ENCODE measurements at places on chromosomes 12 and 14.

- H3K27ac ChIP-seq, result no peak overlapping the region
- peaks cover 8% of the 10 kb centered on the region for H3K4me1 ChIP-seq
- H3K36me3 ChIP-seq, result no peaks in the 10 kb centered on the region
- no peak for DNase-seq
These were observed 237.9 kb downstream of the IPO8 start for GRCh38 chr12:30457621-30458289.

DNA sequence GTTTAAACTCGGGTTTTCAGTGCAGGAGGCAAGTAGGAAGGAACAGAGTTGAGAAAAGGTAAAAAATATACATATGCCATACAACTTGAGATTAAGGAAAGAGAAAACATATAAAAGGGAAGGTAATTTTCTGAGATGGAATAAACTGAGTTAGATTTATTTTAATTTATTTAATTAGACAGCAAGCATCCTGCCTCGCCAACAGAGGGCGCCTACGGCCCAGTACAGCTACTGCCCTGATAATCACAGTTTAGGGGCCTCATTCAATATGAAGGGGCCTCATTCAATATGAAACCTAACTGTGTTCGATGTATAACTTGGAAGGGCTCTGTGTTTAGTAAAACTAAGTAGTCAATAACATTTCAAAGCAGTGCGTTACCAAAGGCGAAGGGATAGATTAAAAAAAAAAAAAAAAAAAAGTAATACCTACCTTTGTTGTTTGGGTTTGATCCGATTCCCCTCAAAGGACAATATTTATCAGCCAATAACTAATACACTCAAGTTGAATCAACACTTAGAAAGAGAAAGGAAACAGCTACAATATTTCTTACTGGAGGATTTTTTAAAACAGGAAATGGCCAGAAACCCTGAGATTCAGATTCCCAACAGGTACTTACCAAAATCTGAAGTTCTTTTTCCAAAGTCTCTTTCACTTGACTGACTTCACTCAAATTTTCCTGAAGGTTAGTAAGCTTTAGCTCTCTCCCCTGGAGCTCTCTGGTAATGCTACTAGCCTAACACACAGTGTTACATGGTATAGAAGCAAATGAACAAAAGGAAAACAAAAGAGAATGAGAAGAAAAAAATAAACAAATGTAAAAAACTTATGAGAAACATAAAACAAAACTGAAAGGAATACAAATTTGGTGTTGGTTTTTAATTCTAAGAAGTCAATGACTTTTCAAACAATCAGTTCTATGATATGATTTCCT is 70.0 kb upstream of the VPS33A start:
- H3K4me3 ChIP-seq, result no peak overlapping the region
- peaks cover 52% of the 10 kb centered on the region for H3K36me3 ChIP-seq
- H3K27me3 ChIP-seq, result no peaks in the 10 kb centered on the region
- peak; percentile 57 for DNase-seq

- H3K27me3 ChIP-seq, result no peaks in the 10 kb centered on the region
- DNase-seq, result no peak
- no peak overlapping the region for H3K4me3 ChIP-seq
- no peak overlapping the region for H3K27ac ChIP-seq
- H3K36me3 ChIP-seq, result no peaks in the 10 kb centered on the region
These were observed 20.1 kb upstream of the BAZ1A start for GRCh38 chr14:34895277-34895676.

GRCh38 chr14:94225460-94226378 is 51.6 kb downstream of the PPP4R4 start:
- H3K4me3 ChIP-seq, result no peak overlapping the region
- H3K4me1 ChIP-seq, result no peaks in the 10 kb centered on the region
- H3K36me3 ChIP-seq, result no peaks in the 10 kb centered on the region
- DNase-seq, result no peak
- no peaks in the 10 kb centered on the region for H3K27me3 ChIP-seq

- no peak overlapping the region for H3K27ac ChIP-seq
- peaks cover 34% of the 10 kb centered on the region for H3K4me1 ChIP-seq
- peaks cover 31% of the 10 kb centered on the region for H3K36me3 ChIP-seq
These were observed 2.0 kb upstream of the AP1G2 start for GRCh38 chr14:23569443-23570151.

GRCh38 chr14:53896726-53897125 is 59.9 kb downstream of the BMP4 start:
- no peak overlapping the region for H3K4me3 ChIP-seq
- no peaks in the 10 kb centered on the region for H3K36me3 ChIP-seq
- H3K27ac ChIP-seq, result no peak overlapping the region
- no peak for DNase-seq
- H3K27me3 ChIP-seq, result no peaks in the 10 kb centered on the region

- no peak overlapping the region for H3K4me3 ChIP-seq
- H3K27me3 ChIP-seq, result no peaks in the 10 kb centered on the region
- no peak for DNase-seq
- H3K36me3 ChIP-seq, result peaks cover 6% of the 10 kb centered on the region
These were observed 74.7 kb downstream of the NIN start for GRCh38 chr14:50756300-50756699.

- H3K36me3 ChIP-seq, result peaks cover 46% of the 10 kb centered on the region
- no peaks in the 10 kb centered on the region for H3K4me1 ChIP-seq
- no peak for DNase-seq
- no peak overlapping the region for H3K4me3 ChIP-seq
These were observed 79.0 kb downstream of the WDR20 start for GRCh38 chr14:102218688-102219087.

- H3K27ac ChIP-seq, result no peak overlapping the region
- no peak for DNase-seq
- H3K4me1 ChIP-seq, result peaks cover 35% of the 10 kb centered on the region
- H3K4me3 ChIP-seq, result no peak overlapping the region
These were observed 8.3 kb upstream of the PPFIBP1 start for GRCh38 chr12:27515671-27516070.

DNA sequence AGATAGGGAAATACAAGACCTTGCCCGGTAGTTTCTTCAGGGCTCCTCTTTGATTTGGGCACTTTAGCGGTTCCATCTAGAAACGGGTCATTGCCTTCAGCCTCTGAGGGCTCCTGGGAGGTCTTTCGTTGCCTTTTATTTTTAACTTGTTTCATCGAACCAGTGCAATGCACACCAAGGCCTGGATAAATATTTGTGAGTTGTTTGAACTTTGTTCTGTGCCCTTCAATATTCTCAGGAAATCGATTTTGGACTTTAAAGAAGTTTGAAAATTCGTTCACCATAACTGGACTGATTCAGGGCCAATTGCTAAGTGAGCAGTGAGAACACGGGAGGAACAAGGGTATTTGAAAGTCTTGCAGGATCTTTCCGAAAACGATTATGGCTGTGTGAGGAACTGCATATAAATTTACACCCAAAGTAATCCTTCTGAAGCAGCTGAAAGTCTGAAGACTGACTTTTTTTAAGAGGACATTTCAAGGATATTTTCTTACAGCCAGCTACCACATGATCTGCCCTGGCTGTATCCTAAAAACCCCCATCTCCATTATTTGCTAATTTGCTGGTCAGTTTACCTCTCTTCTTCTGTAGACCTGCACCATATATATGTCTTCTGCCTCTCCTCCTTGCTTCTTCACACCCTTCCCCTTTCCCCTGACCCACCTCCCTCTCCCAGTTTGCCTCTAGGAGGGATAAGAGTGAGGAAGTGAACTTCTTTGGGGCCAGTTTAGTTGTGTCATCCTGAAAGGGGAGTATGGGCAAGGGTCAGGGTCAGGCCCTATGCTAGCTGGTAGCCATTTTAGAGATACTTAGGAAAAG is 8.0 kb downstream of the DUSP6 start:
- peak overlapping the region; percentile 28 for H3K27ac ChIP-seq
- H3K4me1 ChIP-seq, result peaks cover 57% of the 10 kb centered on the region
- H3K4me3 ChIP-seq, result no peak overlapping the region
- no peaks in the 10 kb centered on the region for H3K27me3 ChIP-seq
- no peak for DNase-seq
- H3K36me3 ChIP-seq, result peaks cover 34% of the 10 kb centered on the region

- no peaks in the 10 kb centered on the region for H3K36me3 ChIP-seq
- H3K27ac ChIP-seq, result no peak overlapping the region
- no peaks in the 10 kb centered on the region for H3K4me1 ChIP-seq
- no peaks in the 10 kb centered on the region for H3K27me3 ChIP-seq
- no peak overlapping the region for H3K4me3 ChIP-seq
- DNase-seq, result no peak
These were observed 504.0 kb downstream of the GLT1D1 start for GRCh38 chr12:129357233-129357632.

- H3K4me1 ChIP-seq, result no peaks in the 10 kb centered on the region
- no peak overlapping the region for H3K27ac ChIP-seq
- H3K4me3 ChIP-seq, result no peak overlapping the region
- no peak for DNase-seq
- H3K36me3 ChIP-seq, result no peaks in the 10 kb centered on the region
- H3K27me3 ChIP-seq, result no peaks in the 10 kb centered on the region
These were observed 1441.9 kb upstream of the FLRT2 start for GRCh38 chr14:84087986-84088531.

DNA sequence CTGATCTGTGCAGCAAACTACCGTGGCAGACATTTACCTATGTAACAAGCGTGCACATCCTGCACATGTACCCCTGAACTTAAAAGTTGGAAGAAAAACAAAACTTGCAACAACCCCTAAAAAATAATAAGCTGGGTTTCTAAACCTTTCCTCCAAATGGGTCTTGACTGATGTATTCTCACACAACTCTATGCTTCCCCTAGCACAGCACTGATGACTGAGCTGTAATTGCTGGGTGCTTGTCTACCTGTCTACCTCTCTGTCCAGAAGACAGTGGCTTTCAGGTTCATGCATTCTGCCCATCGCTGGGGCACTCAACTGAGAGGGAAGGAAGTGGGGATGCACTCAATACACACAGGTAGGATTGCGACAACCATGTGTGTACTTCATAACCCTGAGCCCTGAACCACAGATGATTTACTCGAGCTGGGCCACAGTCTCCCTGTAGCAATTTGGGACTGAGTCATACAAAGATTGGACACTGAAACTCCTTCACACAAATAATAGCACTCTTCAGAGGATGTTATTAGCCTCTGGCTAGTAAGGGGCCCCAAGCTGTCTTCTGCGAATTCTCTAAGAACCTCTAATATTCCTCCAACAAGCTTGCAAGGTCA is 44.8 kb upstream of the TMPO start:
- H3K27me3 ChIP-seq, result no peaks in the 10 kb centered on the region
- DNase-seq, result no peak
- no peak overlapping the region for H3K27ac ChIP-seq
- no peak overlapping the region for H3K4me3 ChIP-seq
- H3K4me1 ChIP-seq, result peaks cover 11% of the 10 kb centered on the region
- no peaks in the 10 kb centered on the region for H3K36me3 ChIP-seq
